ENCODE measurements at places on chromosomes 11 and 22.

DNA sequence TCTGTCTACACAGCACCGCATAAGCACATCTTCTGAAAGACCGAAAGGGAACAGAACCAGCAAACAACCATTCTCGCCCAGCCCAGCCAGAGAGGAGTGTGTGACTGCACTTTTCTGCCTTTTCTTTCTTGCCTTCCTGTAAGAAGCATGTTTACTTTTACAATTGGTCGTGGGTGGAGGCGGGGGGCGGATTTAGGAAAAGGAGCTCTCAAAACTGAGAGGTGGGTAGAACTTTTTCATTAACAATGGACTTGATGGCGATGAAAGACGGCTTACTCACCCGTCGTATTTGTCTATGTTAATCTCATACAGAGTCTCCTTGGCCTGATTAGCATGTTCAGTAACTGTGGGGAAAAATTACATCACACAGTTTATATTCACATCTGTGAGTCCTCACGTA is 27.2 kb downstream of the CERK start:
- DNase-seq, result peak; percentile 14

- no peak for DNase-seq
Measured at GRCh38 chr22:45478108-45478771, 24.4 kb upstream of the FBLN1 start.

- no peak for DNase-seq
Measured at GRCh38 chr11:130533871-130534270, 85.4 kb downstream of the ADAMTS15 start.

DNA sequence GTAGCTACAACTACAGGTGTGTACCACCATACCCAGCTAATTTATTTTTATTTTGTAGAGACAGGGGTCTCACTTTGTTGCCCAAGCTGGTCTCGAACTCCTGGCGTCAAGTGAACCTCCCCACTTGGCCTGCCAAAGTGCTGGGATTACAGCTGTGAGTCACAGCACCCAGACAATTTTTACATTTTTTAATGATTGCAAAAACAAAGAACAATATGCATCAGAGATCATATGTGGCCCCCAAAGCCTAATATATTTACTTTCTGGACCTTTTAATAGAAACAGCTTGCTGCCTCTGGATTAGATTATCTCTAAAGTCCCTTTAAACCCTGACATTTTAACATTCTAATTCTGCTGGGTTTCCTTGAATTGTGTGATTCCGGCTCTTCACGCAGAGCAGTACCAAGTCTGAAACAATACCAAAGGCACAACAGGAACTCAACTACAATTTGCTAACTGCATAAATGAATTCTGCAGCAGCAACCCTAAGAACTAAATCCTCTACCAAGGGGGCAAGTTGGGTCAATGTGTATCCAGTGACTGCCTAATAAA is 25.0 kb downstream of the RAB30 start:
- DNase-seq, result no peak

GRCh38 chr22:28357193-28357592 is 322.4 kb downstream of the TTC28 start:
- no peak for DNase-seq

GRCh38 chr11:124900464-124900863 is 2.8 kb upstream of the ROBO4 start:
- no peak for DNase-seq

Data from stimulated activated CD4-positive, alpha-beta T cell treated with anti-CD3 and anti-CD28 coated beads, Interleukin-1b, Interleukin-23, amount 100 ng/mL, for 48 hours (primary cell).